ENCODE measurements at places on chromosomes 7 and 10. TPM values are rescaled to one million over a fixed set of nuclear protein-coding genes. Genes with fewer than 3 reads are reported as not detected.

Gene RAPGEF5
- 171 TPM for total RNA-seq

Gene SYT15
- 0.39 TPM for total RNA-seq

Gene GIMAP7
- total RNA-seq = 108 TPM

Gene VIM
- 4,197 TPM for total RNA-seq

Gene CDHR3
- 1.3 TPM for total RNA-seq

Data from dermis microvascular lymphatic vessel endothelial cell (primary cell).